ENCODE measurements at places on chromosomes 11 and 22.

- no peak for DNase-seq
Observed at GRCh38 chr11:16410479-16410878, 54.1 kb upstream of the SOX6 start.

DNA sequence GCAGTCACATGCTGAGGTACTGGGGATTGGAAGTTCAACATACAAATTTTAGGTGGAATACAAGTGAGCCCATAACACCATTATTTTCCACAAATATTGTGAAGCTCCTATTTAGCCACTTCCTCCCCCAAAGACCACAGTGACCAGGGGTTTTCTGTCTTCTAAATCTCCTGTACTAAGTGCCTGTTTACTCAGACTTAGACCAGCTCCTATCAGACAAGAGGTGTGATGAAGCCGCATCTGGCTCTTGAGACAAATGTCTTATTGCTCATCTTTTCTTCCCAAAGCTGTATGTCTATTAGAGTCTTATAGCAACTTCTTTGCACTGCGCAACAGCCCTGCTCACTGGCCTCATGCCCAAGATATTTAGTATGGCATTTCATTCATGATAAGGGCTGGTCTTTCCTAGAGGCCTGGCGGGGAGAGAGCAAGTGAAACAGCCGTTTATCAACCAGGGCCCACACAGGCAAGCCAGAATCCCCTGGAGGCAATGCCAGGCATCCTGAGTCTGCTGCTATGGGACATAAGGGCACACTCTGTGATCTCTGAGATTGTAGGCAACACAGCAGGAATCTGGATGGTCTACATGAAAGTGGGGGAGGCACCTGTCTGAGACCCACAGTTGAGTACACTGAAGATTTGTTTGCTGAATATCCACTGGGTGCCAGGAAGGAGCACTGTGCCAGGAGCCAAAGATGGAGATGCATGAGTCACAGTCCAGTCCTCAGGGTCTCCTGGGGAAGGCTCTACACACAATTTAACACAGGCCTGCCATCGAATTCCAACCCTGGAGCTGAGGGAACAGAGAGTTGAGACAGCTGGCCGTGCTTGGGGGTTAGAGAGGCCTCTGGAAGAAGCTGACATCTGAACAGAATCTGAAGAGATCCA lies 78.5 kb upstream of the NCAM1 start:
- no peak for DNase-seq

GRCh38 chr22:26957897-26958296 lies 300.5 kb downstream of the MIAT start:
- DNase-seq, result no peak

- DNase-seq, result no peak
Observed at GRCh38 chr11:21825127-21825526, 367.8 kb upstream of the ANO5 start.

GRCh38 chr11:74839971-74840370 lies 91.3 kb downstream of the RNF169 start:
- DNase-seq, result no peak

DNA sequence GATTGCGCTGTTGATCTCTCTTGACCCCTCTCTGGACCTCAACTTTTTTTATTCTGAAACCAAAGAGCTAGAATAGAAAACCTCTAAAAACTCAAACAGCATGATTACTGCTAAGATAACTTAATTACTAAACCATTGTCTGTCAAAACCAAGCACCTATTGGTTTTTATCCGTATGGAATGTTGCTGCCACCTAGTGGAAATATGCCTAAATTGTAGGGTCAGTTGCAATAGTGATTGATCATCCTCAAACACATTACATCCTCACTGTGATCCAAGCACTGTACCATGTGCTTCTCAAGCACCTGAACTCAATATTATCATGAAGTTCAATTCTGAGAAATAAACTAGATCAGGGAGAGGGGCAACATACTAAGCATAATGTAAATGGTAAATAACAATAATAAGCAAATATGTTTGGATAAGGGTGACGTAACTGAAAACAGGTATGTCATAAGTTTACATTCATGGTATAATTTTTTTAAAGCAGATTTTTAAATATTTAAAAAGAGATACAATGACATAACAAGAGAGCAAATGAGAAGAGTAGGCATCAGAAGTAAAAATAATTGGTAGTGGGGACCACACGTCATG lies 3.8 kb upstream of the OR5A2 start:
- no peak for DNase-seq

GRCh38 chr11:76794371-76795289 lies 11.5 kb downstream of the TSKU start:
- no peak for DNase-seq

GRCh38 chr11:121566279-121567168 lies 113.8 kb upstream of the SORL1-AS1 start:
- no peak for DNase-seq

DNA sequence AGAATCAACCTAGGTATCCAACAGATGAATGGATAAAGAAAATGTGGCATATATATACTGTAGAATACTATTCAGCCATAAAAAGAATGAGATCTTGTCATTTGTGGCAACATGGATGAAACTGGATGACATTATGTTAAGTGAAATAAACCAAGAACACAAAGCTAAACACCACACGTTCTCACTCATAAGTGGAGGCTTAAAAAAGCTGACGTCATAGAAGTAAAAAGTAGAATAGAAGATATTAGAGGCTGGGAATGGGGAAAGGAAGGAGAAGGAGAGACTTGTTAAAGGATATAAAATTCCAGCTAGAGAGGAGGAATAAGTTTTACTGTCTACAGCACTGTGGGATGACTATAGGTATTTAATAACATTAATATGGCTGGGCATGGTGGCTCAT lies 12.9 kb downstream of the EXPH5 start:
- no peak for DNase-seq

DNA sequence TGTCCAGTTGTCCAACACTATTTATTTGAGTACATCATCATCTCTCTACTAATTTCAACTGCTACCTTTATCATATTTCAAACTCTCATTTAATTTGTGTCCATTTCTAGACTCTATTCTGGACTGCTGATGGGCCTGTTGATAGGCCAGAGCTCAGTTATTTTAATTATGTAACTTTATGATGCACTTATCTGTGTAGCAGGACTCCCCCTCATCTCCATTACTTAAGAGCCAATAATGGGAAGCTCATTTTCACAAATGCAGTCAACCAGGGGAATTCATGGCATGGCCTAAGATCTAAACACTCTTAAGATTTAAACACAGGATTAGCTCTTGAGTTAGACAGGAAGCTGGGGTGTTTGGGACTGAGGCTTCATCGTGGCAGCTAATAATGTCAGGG lies 21.4 kb downstream of the KCNQ1OT1 start:
- no peak for DNase-seq

DNA sequence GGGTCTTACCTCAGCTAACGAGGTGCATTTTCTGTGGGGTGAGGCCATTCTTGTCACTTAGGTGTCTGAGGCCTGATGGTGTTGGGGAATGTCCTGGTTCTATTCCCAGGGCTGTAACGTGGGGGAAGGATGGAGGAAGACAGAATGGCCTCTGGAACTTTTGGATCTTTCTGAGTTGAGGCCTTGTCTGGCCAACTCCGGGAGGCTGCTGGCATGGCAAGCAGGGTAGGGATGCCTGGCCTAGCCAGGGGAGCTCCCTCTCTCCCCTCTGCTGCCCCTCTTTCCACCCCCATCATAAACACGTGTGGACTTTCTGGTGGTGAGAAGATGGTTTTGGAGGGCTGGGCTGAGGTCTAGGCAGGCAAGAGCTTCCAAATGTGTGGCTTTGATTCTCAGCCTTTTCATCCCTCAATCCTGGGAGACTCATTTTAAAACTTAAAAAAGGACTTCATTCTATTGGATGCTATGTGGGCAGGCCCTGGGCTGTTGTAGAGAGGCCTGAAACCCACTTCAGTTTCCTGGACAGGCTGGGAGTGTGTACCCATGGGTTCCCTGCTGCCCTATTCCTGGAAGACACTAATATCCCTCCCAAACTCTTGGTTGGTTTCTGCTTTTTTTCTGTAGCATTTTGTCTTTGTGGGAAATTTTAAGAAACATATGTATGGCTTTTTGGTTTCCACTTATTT lies 30.9 kb downstream of the ZBTB16 start:
- DNase-seq, result no peak

GRCh38 chr11:15229069-15229468 lies 114.3 kb downstream of the INSC start:
- DNase-seq, result no peak

- DNase-seq, result no peak
Observed at GRCh38 chr22:38490915-38491314, 15.2 kb downstream of the DDX17 start.

- no peak for DNase-seq
Observed at GRCh38 chr11:27723687-27724086, 23.4 kb upstream of the BDNF start.

DNA sequence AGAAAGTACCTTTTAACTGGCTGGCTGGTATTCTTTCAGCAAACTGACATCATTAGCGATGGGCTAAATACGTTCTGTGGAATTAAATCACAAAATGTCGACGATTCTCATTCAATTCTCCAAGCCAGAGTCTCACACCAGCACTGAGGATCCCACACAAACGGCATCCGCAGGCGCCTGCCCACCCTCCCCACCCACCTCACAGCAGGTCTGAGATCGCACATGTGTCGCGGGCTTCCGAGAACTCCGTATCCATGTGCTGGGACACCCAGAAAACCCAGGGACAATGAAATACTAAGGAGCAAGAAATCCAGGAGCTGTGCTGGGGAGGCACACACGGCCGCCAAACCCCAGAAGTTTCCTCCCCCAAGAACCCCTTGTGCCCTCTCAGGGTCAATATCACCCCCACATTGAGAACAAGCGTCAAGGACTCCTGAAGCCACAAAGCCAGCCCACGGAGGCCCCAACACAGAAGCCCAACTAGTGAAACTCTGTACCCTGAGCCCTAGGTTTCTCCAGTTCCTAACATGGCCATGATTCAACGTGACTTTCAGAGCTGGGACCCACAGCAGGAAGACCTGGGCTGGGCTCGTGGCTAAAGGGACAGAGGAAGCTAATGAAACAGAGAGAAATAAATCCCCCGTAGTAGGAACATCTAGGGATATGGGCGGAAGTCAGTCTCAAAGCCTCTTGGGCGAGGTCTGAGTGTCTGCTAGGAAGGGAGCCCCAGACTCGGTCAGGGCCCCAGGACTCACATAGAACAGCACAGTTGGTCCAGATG lies 8.0 kb downstream of the TOLLIP start:
- no peak for DNase-seq

DNA sequence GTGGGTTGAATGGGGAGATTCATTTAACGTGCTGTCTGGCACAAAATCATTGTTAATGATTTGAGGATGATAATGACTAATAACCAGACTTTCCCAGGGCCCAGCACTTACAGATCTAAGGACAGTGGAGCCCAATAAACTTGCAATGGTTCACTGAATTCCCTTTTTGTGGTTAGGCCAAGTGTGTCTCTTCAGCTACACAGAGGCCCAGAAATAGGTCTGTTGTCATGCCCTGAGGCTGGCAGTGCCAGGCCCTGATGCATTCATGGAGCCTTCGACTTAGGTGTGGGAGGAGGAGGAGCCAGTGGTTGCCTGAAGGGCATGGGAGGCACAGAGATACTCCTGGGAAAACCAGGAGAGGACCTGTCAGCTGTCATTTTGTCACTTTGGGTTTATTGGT lies 56.1 kb downstream of the KIAA1671 start:
- no peak for DNase-seq

DNA sequence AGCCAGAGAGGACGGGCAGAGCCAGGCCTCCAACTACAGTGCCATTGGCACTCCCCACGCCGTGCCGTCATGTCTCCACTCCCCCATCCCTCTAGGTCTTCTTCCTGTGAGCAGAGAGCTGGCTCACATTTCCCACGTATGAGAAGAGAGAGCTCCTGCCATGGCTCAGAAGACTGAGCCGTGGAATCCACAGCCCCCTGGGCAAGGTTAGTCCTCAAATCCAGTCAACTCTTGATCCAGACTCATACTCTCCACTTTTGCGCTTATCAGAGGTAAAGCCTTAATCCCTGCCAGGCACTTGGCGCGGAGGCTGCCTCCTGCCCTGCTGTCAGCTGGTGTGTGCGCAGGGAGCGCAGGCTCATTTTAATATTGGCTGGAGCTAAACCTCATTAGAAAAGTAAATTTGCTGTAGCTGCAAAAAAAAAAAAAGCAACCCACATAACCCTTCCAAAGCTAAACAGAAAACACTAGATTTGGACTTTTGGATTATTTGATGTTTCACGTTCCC lies 4.7 kb downstream of the B3GAT1 start:
- no peak for DNase-seq

GRCh38 chr22:40521046-40521445 lies 115.5 kb downstream of the MRTFA start:
- no peak for DNase-seq

- no peak for DNase-seq
Observed at GRCh38 chr11:47669856-47670255, 27.5 kb upstream of the MTCH2 start.

GRCh38 chr11:9518835-9519410 lies 54.5 kb upstream of the WEE1 start:
- DNase-seq, result no peak

DNA sequence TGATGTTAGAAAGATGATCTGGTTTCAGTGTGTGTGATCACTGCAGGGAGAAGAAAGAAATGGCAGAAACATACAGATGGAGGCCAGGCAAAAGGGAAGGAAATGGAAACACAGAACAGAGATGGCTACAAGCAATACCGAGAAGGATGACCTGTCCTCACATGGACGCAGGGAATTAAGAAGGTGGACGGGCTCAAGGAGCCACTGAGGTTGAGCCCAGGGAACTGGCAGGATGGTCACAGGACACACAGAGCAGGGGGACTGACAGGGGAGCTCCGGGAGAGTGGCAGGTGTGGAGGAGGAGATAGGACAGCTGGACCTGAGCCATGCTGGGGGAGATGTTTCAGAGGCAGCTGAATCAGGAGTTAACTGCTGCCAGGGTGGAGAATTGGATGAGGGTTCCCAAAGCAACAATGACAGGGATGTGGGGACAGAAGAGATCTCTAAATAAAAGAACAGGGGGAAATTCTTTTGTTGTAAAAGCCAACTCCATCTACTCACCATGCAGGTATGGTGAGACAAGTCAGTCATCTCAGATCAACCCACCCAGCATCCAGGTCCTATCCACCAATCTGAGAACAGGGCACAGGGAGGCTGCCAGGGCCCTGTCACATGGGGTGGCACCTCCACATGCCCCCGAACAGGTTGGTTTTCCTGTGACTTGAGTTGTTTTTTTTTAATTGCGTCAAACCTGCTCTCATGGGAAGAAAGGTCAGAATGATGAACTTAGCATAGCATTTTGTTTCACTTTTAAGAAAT lies 26.3 kb downstream of the KLHL22 start:
- no peak for DNase-seq

- no peak for DNase-seq
Observed at GRCh38 chr11:112516261-112516660, 255.6 kb upstream of the PLET1 start.
